ENCODE measurements at places on chromosomes 1 and 21. TPM values are rescaled to one million over a fixed set of nuclear protein-coding genes. Genes with fewer than 3 reads are reported as not detected.
A peak's percentile ranks its signal among the peaks of the same experiment; 100 is the strongest.

Gene OR14K1
- total RNA-seq = not detected

Gene ZNF669
- 11.4 TPM for total RNA-seq

Gene ANKRD35
- not detected for total RNA-seq

GRCh38 chr1:206856674-206857464 lies 8.6 kb upstream of the IL20 start:
- no peaks in the 10 kb centered on the region for H3K4me1 ChIP-seq
- H3K27ac ChIP-seq = no peak overlapping the region
- H3K4me3 ChIP-seq = no peak overlapping the region
- no peak for DNase-seq
- peaks cover 26% of the 10 kb centered on the region for H3K27me3 ChIP-seq

GRCh38 chr1:207990876-207991582 lies 80.1 kb upstream of the CD34 start:
- no peak overlapping the region for H3K4me3 ChIP-seq
- peak; percentile 73 for DNase-seq
- peaks cover 26% of the 10 kb centered on the region for H3K27me3 ChIP-seq
- no peaks in the 10 kb centered on the region for H3K36me3 ChIP-seq
- no peak overlapping the region for H3K27ac ChIP-seq

Gene TDRD10
- total RNA-seq = not detected

- H3K4me3 ChIP-seq = no peak overlapping the region
- H3K27me3 ChIP-seq = peaks cover 36% of the 10 kb centered on the region
- no peak overlapping the region for H3K27ac ChIP-seq
- no peaks in the 10 kb centered on the region for H3K36me3 ChIP-seq
Observed at GRCh38 chr1:114692947-114693346, 2.4 kb downstream of the AMPD1 start.

Gene CTTNBP2NL
- 50.6 TPM for total RNA-seq

GRCh38 chr21:25911730-25912401 lies 177.1 kb downstream of the GABPA start:
- peaks cover 20% of the 10 kb centered on the region for H3K36me3 ChIP-seq
- peaks cover 24% of the 10 kb centered on the region for H3K4me1 ChIP-seq
- H3K27ac ChIP-seq = no peak overlapping the region
- H3K27me3 ChIP-seq = no peaks in the 10 kb centered on the region
- H3K4me3 ChIP-seq = no peak overlapping the region
- DNase-seq = no peak

Gene SYT14
- 0.10 TPM for total RNA-seq

- peaks cover 19% of the 10 kb centered on the region for H3K27me3 ChIP-seq
- H3K4me1 ChIP-seq = no peaks in the 10 kb centered on the region
- no peaks in the 10 kb centered on the region for H3K36me3 ChIP-seq
- H3K27ac ChIP-seq = no peak overlapping the region
Observed at GRCh38 chr1:101216623-101217022, 20.2 kb upstream of the S1PR1 start.

- no peak for DNase-seq
- no peaks in the 10 kb centered on the region for H3K27me3 ChIP-seq
- peak overlapping the region; percentile 82 for H3K27ac ChIP-seq
- H3K4me3 ChIP-seq = no peak overlapping the region
- H3K4me1 ChIP-seq = peaks cover 41% of the 10 kb centered on the region
- peaks cover 17% of the 10 kb centered on the region for H3K36me3 ChIP-seq
Observed at GRCh38 chr1:185823467-185823866, 89.3 kb downstream of the HMCN1 start.

DNA sequence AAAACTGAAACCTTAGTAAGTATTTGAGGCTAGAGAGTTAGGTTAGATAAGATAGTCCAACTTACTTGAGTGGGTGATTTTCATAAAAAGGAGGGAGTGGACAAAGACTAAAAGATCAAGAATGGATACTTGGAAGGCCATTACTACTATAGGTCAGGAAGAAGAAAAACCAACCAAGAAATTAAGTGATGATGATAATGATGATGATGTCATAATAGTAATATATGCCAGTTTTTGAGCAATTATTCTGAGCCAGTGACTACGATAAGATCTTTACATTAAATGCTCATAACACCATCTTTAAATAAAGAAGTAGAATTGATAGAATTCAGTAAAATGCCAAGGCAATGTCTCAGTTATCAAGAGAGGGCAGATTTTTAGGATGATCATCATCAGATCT lies 430.7 kb upstream of the ADAMTS5 start:
- H3K4me1 ChIP-seq = peaks cover 57% of the 10 kb centered on the region
- H3K27me3 ChIP-seq = no peaks in the 10 kb centered on the region
- H3K4me3 ChIP-seq = no peak overlapping the region
- DNase-seq = no peak
- H3K36me3 ChIP-seq = peaks cover 3% of the 10 kb centered on the region

DNA sequence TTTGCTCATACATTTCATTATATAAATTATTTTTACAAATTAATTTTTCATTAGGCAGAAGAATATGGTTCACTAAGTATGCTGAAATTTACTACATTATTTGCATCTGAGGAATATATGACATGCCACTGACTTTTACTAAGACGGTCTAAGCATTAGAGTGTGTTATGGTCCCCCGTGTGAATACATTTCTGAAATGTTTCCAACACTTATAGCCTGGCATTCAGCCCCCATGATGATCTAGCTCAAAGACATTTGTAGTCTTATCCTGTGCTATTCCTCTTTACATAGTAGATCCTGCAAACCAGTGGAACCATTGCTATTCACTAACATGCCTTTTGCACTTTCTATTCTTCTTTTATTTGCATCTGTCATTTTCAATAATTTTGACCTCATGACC lies 1878.0 kb downstream of the MRPL39 start:
- H3K4me3 ChIP-seq = no peak overlapping the region
- no peaks in the 10 kb centered on the region for H3K36me3 ChIP-seq
- no peaks in the 10 kb centered on the region for H3K4me1 ChIP-seq
- H3K27me3 ChIP-seq = no peaks in the 10 kb centered on the region

DNA sequence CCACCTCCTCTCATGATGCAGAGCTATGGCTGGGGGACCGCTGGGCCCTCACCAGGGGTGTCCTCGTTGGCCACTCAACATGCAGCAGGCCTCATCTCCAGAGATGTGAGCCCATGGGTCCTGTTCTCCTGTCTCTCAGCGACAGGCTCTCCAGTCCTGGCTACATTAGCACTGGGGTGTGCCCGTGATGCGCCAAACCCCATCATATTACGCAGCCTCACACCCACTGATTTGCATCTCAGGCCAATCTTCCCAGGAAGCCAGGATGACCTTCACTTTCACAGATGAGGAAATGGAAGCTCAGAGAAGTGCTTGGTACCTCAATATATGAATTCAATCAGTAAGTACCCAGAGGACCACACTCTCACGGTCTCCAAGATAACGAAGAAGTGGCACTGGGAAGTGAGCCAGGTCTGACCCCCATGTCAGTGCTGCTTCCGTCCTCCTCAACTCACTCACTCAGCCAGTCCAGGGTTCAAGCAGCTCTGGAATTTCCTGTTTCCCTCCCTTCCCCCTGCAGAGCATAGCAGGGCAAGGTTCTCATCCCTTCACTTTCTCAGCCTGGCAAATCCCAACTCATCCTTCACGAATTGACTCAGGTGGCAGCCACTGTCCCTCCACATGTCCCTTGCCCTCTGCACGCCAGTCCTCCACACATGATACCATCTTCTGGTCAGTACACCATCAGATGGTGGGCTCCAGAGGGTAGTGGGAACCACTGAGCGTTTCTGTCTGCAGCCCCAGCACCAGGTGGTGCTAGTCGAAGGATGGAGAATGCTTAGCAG lies 28.9 kb upstream of the EVA1B start:
- H3K4me3 ChIP-seq = peak overlapping the region; percentile 51
- H3K36me3 ChIP-seq = peaks cover 23% of the 10 kb centered on the region
- DNase-seq = no peak
- H3K27ac ChIP-seq = peak overlapping the region; percentile 99

- H3K27ac ChIP-seq = peak overlapping the region; percentile 90
- peak; percentile 97 for DNase-seq
- H3K27me3 ChIP-seq = peaks cover 6% of the 10 kb centered on the region
- peaks cover 7% of the 10 kb centered on the region for H3K4me1 ChIP-seq
- H3K4me3 ChIP-seq = peak overlapping the region; percentile 96
Observed at GRCh38 chr1:182029379-182030331, 31.9 kb downstream of the ZNF648 start.

GRCh38 chr1:4656533-4657140 lies 2.2 kb downstream of the AJAP1 start:
- DNase-seq = no peak
- H3K27ac ChIP-seq = no peak overlapping the region
- no peaks in the 10 kb centered on the region for H3K4me1 ChIP-seq

GRCh38 chr21:43693981-43694380 lies 24.9 kb upstream of the PDXK start:
- no peaks in the 10 kb centered on the region for H3K27me3 ChIP-seq
- DNase-seq = no peak
- no peaks in the 10 kb centered on the region for H3K4me1 ChIP-seq
- H3K27ac ChIP-seq = no peak overlapping the region

GRCh38 chr1:12778061-12778460 lies 4.5 kb downstream of the PRAMEF12 start:
- peaks cover under 1% of the 10 kb centered on the region for H3K27me3 ChIP-seq
- no peak overlapping the region for H3K4me3 ChIP-seq
- no peaks in the 10 kb centered on the region for H3K4me1 ChIP-seq
- H3K27ac ChIP-seq = no peak overlapping the region

GRCh38 chr1:43864111-43865045 lies 69.2 kb upstream of the ARTN start:
- H3K27me3 ChIP-seq = no peaks in the 10 kb centered on the region
- DNase-seq = no peak
- peak overlapping the region; percentile 2 for H3K27ac ChIP-seq

- no peak for DNase-seq
- no peak overlapping the region for H3K4me3 ChIP-seq
- no peaks in the 10 kb centered on the region for H3K27me3 ChIP-seq
- H3K27ac ChIP-seq = no peak overlapping the region
- H3K4me1 ChIP-seq = peaks cover 11% of the 10 kb centered on the region
Observed at GRCh38 chr1:31786366-31787060, 22.4 kb upstream of the ADGRB2 start.

Gene BTG2
- total RNA-seq = 33.7 TPM

Gene TMEM200B
- total RNA-seq = 22.5 TPM

DNA sequence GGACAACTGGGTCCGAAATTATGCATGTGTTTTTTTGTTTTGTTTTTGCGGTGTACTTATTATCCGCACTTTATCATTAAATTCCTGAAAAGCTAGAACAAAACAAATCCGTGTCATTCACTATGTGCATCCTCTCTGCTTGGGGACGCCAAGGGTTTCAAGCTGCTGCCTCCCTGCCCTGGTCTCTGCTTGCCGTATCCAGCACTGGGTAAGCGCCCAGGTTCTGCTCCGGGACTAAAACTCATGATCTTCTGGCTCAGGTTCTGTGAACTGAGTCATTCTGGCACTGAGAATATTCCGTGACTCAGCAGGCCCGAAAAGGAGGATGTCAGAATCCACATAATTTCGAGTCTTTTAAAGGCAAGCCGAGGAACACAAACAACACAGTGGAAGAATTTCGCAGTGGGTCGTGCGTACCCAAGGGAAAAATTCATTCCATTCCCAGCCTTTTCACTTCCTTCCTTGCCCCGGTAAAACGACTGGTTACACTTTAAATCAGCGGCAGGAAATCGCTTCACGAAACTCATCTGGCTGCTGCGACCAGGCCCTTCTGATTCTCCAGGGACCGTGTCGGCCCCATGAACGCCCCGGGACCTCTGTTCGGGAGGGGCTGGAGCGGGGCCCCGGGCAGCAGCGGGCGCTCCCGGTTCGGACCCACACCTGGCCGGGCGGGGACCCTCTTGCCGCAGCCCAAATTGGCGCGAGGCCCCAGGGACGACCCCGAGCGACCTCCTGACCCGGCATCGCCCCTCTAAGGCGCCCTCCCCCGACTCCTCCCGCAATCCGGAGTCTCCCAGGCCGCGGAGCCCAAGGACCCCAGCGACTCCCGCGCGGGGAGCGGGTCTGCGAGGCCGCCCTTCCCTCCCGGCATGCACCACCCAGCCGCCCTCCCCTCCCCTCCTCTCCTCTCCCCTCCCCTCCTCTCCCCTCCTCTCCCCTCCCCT lies 746 bp upstream of the LAMC1 start:
- no peaks in the 10 kb centered on the region for H3K36me3 ChIP-seq
- H3K27ac ChIP-seq = peak overlapping the region; percentile 95
- no peaks in the 10 kb centered on the region for H3K27me3 ChIP-seq
- peak; percentile 90 for DNase-seq
- peak overlapping the region; percentile 84 for H3K4me3 ChIP-seq

- H3K4me3 ChIP-seq = no peak overlapping the region
- H3K36me3 ChIP-seq = no peaks in the 10 kb centered on the region
- no peak for DNase-seq
- H3K4me1 ChIP-seq = no peaks in the 10 kb centered on the region
- no peaks in the 10 kb centered on the region for H3K27me3 ChIP-seq
Observed at GRCh38 chr1:2914702-2915101, 106.6 kb upstream of the ACTRT2 start.

Gene TTC3
- total RNA-seq = 242 TPM

GRCh38 chr1:41774471-41774990 lies 144.2 kb downstream of the HIVEP3 start:
- H3K4me1 ChIP-seq = peaks cover 12% of the 10 kb centered on the region
- no peaks in the 10 kb centered on the region for H3K36me3 ChIP-seq
- H3K27me3 ChIP-seq = no peaks in the 10 kb centered on the region
- H3K4me3 ChIP-seq = no peak overlapping the region

Gene GPR157
- 4.1 TPM for total RNA-seq

Gene C1orf87
- 0.94 TPM for total RNA-seq

- H3K4me1 ChIP-seq = peaks cover 39% of the 10 kb centered on the region
- no peak for DNase-seq
- peak overlapping the region; percentile 45 for H3K27ac ChIP-seq
- H3K4me3 ChIP-seq = no peak overlapping the region
Observed at GRCh38 chr1:59672851-59673572, 141.7 kb upstream of the HOOK1 start.

Gene C1orf146
- not detected for total RNA-seq

Gene RHCE
- 0.71 TPM for total RNA-seq

Gene CXADR
- 0.11 TPM for total RNA-seq

DNA sequence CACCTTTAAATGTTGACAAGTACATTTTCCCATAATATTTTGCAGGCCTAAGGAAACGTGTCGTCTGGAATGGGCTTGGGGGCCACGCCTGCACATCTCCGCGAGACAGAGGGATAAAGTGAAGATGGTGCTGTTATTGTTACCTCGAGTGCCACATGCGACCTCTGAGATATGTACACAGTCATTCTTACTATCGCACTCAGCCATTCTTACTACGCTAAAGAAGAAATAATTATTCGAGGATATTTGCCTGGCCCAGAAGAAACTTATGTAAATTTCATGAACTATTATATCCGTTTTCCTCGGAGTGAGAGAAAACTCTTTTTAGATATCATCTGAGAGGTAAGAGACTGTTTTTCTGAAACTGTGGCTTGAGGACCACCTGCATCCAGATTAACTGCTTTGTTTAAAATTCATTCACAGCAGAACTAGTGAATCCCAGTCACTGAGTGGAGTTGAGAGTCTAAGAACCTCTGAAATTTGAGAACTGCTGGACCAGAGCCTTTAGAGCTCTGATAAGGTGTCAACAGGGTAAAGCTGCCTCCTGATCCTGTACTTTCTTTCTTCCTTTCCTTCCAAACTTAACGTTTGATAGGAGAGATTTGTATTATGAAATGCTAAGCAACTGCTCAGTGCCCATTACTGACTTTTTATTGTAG lies 811 bp downstream of the EXO1 start:
- peak overlapping the region; percentile 97 for H3K4me3 ChIP-seq
- DNase-seq = no peak
- H3K27ac ChIP-seq = peak overlapping the region; percentile 100
- peaks cover 4% of the 10 kb centered on the region for H3K27me3 ChIP-seq
- H3K36me3 ChIP-seq = no peaks in the 10 kb centered on the region
- H3K4me1 ChIP-seq = peaks cover 23% of the 10 kb centered on the region
